ENCODE measurements at places on chromosomes 3 and 15. TPM values are rescaled to one million over a fixed set of nuclear protein-coding genes. Genes with fewer than 3 reads are reported as not detected.
A peak's percentile ranks its signal among the peaks of the same experiment; 100 is the strongest.

DNA sequence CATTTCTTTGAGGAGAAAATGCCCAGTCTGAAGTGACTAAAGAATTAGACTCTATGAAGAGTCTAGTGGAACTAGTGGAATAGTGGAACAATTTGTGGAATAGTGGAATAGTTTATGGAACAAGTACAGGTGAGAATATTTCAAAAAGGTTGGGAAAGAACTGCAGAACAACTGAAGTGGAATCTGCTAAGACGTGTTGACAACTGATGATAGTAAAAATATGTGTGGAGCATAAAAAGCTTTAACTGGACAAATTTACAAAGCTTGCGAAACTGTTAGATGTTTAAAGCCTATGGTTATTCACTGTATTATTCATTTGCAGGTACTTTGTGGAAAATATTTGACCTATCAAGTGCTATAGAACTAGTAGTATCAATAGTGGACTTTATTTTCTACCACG is 164.5 kb downstream of the ADAMTS9 start:
- DNase-seq: no peak

DNA sequence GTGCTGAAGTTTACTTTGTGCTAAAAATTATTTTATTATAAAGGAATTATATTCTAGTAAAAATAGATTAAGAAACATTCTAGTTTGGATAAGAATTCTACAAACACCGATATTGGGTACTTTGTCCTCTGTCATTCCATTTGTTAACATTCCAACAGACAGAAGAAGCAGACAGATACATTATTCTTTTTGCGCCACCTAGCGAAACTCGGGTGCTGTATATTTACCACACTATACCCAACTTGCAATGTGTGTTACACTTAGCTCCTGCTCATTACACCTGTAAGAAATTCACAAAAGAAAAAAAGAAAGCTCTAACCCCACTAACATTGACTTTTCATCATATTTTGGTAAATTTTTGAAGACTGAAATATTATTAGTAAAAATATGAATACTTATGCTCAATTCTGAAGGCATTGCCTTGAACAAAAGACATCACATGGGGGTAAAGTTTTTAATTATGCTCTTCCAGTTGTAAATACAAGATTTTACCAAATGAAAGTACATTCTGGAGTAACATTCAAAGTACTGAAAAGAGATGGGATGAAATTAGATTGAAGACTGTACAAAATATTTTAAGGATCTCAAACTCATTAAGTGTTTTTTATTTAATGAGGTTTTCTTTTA is 136.5 kb upstream of the MLF1 start:
- peak; percentile 55 for DNase-seq

GRCh38 chr3:49238274-49239127 is 38.5 kb downstream of the C3orf62 start:
- no peak for DNase-seq

DNA sequence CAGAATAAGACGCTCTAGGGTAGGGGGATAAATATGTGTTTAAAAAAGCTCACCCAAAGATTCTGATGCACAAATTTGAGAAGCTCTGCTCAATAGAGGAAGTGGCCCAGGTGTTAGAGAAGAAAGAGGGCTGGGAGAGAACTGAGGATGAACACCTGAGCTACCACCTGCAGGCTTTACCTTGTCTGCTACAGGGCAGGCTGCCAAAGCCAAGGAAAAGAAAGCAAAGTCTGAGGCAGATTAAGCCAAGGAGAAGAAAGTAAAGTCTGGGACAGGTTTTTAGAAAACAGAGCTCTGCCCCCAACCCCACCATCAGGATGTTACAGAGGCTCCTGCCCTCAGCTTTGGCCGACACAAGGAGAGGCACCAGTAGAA is 92.9 kb downstream of the THRB start:
- no peak for DNase-seq

GRCh38 chr3:177281292-177282118 is 84.2 kb upstream of the TBL1XR1 start:
- DNase-seq: peak; percentile 27

GRCh38 chr15:62075595-62076277 is 9.0 kb downstream of the C2CD4A start:
- no peak for DNase-seq

GRCh38 chr15:69299943-69300588 is 1.4 kb downstream of the PAQR5 start:
- no peak for DNase-seq

The PLS1 gene
- 5.1 TPM for total RNA-seq

The DOCK3 gene
- 2.5 TPM for total RNA-seq

The TFRC gene
- 520 TPM for total RNA-seq

The BTLA gene
- total RNA-seq: 21.0 TPM

The ZNF660 gene
- total RNA-seq: 0.89 TPM

Measured in activated CD4-positive, alpha-beta T cell treated with anti-CD3 and anti-CD28 coated beads for 36 hours (primary cell).